Left lung (tissue), 14 donors: ENCODE measurements at places on chromosomes 2 and 18. TPM values are rescaled to one million over a fixed set of nuclear protein-coding genes. Genes with fewer than 3 reads are reported as not detected.

GEN1 gene
- polyA plus RNA-seq, result 18.5 TPM

SH3BP4 gene
- polyA plus RNA-seq, result 27.3 TPM

CD8B2 gene
- 0.28 TPM for polyA plus RNA-seq

INO80D gene
- polyA plus RNA-seq, result 13.0 TPM

DNA sequence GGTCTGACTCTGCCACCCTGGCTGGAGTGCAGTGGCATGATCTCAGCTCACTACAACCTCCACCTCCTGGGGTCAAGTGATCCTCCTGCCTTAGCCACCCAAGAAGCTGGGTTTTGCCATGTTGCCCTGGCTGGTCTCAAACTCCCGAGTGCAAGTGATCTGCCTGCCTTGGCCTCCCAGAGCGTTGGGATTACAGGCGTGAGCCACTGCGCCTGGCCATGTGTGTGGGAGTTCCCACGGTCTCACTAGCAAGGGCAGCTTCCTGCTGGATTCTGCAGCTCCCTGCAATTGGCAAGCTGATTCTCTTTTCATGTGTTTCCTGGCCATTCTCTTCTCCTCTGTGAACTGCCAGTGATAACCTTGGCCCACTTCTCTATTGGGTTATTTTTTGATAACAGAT, 84.0 kb downstream of the USP40 start:
- no peak for DNase-seq

DNA sequence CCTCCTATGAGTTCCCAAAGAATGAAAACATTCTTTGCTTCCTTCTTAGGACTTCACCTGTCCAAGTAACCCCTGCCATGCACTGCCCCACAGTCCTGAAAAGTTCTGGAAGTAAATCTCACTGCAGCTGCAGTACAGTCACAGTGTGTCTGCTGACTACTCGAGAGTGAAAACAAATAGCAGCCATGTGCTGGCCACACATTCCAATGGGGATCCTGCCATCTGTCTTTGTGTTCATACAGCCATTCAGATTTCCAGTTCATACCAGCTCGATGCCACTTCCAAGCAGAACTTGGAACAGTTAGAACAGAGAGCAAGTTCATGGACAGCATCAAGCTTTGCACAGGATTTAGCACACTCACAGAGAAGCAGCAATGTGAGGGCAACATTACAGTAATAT, 629.9 kb upstream of the ACVR2A start:
- DNase-seq, result no peak

DNA sequence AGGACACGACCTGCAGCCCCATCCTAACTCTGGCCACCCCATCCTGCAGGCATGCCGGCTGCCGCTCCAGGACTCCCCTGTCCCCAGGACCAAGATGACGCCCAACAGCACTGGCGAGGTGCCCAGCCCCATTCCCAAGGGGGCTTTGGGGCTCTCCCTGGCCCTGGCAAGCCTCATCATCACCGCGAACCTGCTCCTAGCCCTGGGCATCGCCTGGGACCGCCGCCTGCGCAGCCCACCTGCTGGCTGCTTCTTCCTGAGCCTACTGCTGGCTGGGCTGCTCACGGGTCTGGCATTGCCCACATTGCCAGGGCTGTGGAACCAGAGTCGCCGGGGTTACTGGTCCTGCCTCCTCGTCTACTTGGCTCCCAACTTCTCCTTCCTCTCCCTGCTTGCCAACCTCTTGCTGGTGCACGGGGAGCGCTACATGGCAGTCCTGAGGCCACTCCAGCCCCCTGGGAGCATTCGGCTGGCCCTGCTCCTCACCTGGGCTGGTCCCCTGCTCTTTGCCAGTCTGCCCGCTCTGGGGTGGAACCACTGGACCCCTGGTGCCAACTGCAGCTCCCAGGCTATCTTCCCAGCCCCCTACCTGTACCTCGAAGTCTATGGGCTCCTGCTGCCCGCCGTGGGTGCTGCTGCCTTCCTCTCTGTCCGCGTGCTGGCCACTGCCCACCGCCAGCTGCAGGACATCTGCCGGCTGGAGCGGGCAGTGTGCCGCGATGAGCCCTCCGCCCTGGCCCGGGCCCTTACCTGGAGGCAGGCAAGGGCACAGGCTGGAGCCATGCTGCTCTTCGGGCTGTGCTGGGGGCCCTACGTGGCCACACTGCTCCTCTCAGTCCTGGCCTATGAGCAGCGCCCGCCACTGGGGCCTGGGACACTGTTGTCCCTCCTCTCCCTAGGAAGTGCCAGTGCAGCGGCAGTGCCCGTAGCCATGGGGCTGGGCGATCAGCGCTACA, 2.1 kb downstream of the GPBAR1 start:
- DNase-seq, result no peak

GRCh38 chr18:62339106-62339988, 14.2 kb downstream of the TNFRSF11A start:
- DNase-seq, result no peak

GRCh38 chr2:168159754-168160585, 87.4 kb downstream of the STK39 start:
- no peak for DNase-seq

DNA sequence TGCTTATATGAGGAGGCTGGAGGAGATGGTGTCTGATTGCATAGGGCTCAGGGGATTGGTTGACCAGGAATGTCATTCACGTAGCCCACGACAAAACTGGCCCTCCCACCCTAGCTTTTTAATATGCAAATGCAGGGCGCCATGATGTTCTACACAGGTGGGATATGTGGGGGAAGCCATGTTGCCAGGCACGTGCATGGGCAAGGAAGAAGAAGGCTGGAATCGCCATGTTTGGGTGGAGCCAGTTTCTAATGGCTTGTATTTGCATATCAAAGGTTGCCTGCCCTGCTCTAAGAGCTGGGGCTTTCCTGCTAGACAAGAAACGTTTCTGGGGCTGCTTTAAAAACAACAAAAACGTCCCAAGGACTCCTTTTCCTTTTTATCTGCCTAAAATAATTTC, 26.5 kb upstream of the LINC00305 start:
- no peak for DNase-seq

GRCh38 chr2:233115121-233115520, 55.0 kb downstream of the INPP5D start:
- no peak for DNase-seq

GRCh38 chr2:122029945-122030344, 274.5 kb downstream of the TSN start:
- no peak for DNase-seq

DNA sequence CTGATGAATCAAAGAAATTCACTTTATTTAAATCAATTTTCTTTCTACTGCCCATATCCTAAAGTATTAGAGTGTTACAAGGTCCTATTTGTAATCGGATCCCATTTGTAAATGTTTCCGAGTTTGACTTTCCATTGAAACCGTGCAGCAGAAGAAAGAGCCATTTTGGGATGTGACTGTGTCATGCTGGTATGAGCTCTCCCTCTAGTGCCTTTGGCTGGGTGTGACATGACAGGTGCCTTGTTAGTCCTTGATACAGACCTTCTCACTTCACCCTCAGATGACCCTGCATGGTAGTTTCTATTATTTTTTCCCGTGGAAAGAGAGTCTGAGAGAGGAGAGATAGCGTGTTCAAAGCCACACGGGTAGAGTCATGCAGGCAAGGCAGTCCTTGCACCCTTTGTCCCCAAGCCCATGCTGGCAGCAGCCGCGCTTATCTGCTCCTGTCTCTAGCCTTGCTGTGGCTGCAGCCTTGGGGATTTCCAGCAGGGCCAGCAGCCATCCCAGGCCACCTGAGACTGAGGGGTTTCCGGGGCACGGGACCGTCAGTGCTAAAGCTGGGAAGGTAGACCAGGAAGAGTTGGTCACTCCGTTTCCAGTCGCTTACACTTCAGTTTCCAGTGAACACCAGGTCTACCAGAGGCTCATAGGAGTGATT, 21.4 kb downstream of the CHMP1B start:
- DNase-seq, result no peak

DNA sequence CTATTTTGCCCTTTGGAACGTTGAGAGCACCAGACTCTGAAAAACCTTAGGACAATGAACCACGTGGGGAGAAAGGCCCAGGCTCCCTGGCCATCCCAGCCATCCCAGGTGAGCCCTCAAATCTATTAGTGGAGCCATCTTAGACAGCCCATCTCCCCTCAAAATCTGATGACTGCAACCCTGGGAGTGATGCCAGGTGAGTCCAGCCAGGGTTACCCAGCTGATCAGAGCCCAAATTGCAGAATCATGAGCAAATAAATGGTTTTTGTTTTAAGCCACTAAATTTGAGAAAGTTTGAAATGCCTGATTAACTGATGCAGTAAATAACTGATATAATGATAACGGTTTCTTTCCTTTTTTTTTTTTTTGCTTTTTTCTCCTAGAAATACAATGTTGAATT, 242.4 kb downstream of the GCA start:
- no peak for DNase-seq

DNA sequence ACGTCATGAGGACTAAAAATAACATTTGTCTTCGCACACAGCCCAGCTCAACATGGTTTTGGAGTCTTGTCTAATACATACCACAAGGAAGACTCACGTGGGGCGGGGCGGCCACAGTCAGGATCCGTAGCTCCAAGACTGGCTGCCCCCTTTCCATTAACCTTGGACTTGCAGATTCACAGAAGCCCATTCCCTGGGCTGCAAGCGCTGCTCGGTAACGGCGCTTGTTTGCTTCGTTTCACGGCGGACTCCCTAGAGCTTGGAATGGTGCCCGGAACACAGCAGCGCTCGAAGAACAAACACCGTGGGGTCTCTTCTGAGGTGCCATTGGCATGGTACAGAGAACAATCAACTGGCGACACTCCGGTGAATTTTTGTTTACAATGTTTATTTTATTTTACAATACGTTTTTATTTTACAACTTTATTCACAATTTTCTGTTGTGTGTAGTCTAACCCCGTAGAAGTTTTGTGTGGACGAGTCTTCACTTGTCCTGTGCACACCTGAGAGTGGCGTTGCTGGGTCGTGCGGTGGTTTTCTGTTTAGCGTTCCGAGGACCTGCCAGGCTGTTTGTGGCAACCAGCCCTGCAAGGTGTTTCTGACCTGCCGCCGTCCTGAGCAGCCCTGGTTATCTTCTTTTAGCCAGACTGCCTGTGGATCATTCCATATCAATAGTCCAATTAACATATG, 126.5 kb downstream of the GALR1 start:
- DNase-seq, result no peak

GRCh38 chr18:22176420-22177326, 7.3 kb downstream of the GATA6 start:
- DNase-seq, result no peak

- no peak for DNase-seq
Measured at GRCh38 chr2:158034198-158034866, 67.3 kb upstream of the UPP2 start.

- DNase-seq, result no peak
Measured at GRCh38 chr2:143390171-143390570, 261.0 kb downstream of the ARHGAP15 start.

GRCh38 chr2:120750488-120751210, 15.0 kb downstream of the GLI2 start:
- no peak for DNase-seq

GRCh38 chr2:72142570-72143440, 4.9 kb downstream of the CYP26B1 start:
- DNase-seq, result no peak

- DNase-seq, result no peak
Measured at GRCh38 chr2:80568011-80568410, 263.5 kb upstream of the LRRTM1 start.
